ENCODE measurements at places on chromosomes 16 and 17. TPM values are rescaled to one million over a fixed set of nuclear protein-coding genes. Genes with fewer than 3 reads are reported as not detected.

GRCh38 chr16:27599606-27600005, 49.7 kb downstream of the KATNIP start:
- no peak for DNase-seq

- DNase-seq, result no peak
Observed at GRCh38 chr16:27476240-27476639, 73.5 kb downstream of the GTF3C1 start.

Gene SGCA
- total RNA-seq, result 428 TPM

Gene FAM20A
- total RNA-seq, result 0.16 TPM

DNA sequence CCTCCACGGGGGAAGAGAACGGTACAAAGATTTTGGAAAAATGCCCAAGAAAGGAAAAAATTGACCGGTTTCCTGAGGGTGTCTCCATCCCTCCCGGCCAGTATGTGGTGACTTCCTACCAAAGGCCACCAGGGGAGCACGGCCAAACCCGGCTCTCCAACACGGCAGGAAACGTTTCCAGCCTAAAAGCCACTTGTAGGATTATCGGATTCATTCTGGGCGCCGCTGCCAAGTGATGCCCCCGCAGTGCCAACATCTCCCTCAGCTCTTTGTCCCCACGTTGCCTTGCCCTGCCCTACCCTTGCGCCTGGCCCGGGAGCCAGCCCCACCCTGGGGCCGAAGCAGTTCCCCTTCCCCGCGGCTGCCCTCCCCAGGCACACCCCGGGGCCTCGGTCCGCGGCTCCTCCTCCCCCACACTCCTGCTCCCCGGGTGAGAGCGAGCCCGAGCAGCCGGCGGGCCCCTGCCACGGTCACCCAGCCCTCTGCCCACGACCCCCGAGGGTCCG, 688 bp downstream of the CRK start:
- DNase-seq, result peak; percentile 76

Gene TMEM238L
- not detected for total RNA-seq

Gene CASKIN1
- total RNA-seq, result 1.0 TPM

- DNase-seq, result no peak
Observed at GRCh38 chr16:84810518-84811273, 9.1 kb upstream of the CRISPLD2 start.

GRCh38 chr16:55515111-55515510, 6.2 kb downstream of the LPCAT2 start:
- DNase-seq, result no peak

Gene PMFBP1
- not detected for total RNA-seq

DNA sequence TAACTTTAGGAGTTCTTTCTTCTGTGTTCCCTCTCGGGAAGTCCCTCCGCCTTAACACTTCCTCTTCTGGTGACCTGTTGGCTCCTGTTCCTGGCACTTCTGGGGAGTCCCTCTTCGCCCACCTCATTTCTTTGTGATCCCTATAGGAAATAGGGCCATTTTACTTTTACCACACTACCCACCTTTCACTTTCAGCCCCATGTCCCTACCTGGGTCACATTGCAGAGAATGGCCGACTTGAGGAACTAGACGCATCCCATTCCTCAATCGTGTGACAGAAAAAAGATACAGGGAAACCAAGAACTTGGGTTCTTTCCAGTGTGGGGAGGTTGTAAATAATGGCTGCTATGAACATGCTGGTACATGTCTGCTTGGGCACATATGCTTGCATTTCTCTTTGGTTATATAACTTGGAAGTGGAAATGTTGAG, 6.6 kb downstream of the IL21R start:
- no peak for DNase-seq

Gene JPT2
- 24.7 TPM for total RNA-seq

Gene NPIPB9
- total RNA-seq, result 0.68 TPM

- DNase-seq, result no peak
Observed at GRCh38 chr17:81091154-81091553, 56.2 kb downstream of the BAIAP2 start.

Gene MEIOC
- 0.11 TPM for total RNA-seq

DNA sequence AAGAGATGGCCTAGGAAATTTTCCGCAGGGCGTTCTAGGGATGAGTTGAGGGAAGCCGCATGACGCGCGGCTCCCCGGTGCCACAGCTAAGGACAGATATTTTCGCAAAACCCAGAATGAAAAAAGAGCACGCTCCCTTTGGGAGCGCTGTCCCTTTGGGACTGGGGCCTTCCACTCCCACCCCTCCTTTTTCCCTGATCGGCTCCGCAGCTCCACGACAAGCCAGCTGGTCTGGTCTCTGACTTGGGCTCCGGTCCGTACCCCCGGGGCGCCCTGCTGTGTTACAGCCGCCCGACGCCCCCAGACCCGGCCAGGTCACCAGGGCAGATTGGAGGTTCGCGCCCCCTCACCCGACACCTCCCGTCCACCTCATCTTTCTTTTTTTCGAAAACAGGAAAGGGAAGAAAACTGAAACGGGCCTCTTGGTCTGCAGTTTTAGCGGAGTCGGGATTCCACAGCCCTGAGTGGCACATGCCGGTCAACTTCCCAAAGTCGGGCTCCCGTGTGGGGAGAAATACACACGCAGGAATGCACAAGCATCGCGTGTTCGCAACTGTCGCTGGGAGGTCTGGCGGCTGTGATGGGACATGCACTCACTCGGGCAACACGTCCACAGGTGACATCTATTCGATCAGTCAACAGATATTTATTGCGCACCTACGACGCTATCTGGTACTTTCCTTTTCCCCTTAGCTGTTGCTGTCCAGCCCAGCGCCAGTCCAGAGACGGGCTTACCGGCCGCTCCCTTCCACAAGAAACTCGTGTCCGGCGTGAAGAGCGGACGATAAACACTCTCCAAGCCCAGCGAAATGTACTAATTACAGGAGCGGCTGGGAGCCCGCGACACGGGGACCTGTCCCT, 3.9 kb upstream of the SOX9 start:
- peak; percentile 10 for DNase-seq

DNA sequence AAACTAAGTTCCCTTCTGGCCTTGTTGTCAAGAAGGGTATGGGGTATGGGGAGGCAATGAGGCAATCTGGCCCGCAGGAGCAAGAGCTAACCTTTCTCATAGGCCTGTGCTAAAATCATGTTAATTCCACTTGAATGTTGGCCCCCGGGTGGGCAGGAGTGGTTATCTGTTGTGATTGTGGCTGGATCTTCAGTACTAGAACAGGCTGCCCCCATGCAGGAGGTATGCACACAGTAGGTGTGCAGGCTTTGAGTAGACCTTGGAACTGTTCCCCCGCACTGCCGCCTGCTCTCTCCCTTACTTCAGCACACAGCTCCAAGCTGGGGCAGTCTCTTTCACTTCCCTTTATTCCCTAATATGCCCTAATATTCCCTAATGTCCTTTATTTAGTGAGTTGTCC, 52.4 kb upstream of the TANGO6 start:
- DNase-seq, result no peak

DNA sequence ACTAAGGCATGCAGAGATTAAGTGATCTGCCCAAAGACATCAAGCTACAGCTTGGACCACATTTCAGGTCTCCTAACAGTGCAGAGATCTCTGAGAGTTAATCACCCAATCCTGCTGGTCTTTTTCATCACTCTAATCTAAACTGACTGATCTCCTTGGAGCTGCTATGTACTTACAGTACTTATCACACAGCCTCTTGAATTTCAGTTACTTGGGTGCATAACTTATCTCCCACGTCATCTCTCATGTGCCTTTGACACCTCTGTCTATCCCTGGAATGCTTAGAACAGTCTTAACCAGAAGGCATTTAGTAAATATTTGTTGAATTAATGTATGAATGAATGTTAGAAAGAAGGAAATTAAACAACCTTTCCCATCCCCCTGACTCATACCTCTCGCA, 139.0 kb downstream of the SNX11 start:
- DNase-seq, result no peak

GRCh38 chr17:5986644-5987043, 83.5 kb upstream of the WSCD1 start:
- DNase-seq, result no peak

Gene PTGES3L
- total RNA-seq, result 28.8 TPM

- DNase-seq, result no peak
Observed at GRCh38 chr16:57044931-57045693, 47.3 kb upstream of the CPNE2 start.

- DNase-seq, result no peak
Observed at GRCh38 chr16:86722970-86723369, 144.6 kb downstream of the FOXL1 start.

DNA sequence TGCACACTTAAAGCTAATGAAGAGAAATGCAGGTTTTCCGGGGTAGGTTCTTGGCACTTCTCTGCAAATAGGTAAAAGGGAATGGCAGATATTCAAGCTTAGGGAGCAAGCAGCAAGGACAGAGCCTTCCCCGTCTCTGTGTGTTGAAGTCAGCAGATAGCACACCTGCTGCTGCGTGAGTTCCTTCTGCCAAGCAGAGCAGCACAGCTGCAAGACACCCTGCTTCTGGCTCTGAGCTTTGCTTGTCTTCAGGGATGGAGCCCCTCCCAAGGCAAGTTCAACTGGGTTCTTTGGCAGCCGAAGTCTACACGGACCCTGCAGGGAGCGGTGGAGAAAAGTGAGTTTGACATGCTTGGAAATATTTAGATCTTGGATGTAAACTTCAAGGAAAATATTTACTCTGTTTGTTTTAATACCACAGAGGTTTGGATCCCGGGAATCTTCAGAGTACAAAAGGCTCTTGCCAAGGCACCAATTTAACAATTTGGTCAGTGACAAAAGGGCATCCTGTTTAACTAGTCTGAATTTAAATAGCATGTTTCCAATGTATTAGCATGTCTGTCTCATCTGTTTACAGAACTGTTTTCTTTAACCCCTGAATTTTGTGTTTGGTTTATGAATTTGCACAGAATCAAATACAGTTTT, 113.4 kb upstream of the KCNJ16 start:
- peak; percentile 67 for DNase-seq

Gene IQCK
- 24.6 TPM for total RNA-seq

DNA sequence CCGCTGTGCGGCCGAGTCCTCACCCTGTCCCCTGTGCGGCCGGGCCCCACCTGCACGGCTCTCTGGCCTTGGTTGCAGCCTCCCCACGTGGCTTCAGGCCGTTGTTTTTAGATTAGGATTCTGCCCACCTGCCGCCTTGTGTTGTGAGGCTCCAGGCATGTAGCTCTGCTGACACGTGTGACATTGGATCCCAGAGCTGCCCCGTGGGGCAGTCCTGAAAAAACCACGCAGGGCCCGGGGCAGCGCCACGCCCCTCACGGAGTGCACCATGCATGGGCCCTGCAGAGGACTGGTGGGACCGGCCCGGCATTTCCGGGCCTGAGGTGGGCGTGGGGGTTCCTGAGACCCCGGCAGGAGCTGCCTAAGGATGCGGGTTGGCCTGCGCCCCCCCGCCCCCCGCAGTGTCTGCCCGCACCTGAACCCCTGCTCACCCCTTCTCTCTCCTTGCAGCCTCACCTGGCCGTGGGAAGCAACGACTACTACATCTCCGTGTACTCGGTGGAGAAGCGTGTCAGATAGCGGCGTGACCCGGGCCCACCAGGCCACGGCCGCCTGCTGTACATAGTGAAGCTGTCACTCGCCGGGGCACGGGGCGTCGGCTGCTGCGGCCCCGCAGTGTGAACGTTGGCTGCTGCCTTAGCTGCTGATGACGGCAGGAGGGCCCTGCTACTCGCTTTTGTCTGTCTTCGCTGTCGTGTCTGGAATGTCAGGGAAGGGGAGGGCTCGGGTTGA, 27.7 kb upstream of the CHMP6 start:
- peak; percentile 65 for DNase-seq

DNA sequence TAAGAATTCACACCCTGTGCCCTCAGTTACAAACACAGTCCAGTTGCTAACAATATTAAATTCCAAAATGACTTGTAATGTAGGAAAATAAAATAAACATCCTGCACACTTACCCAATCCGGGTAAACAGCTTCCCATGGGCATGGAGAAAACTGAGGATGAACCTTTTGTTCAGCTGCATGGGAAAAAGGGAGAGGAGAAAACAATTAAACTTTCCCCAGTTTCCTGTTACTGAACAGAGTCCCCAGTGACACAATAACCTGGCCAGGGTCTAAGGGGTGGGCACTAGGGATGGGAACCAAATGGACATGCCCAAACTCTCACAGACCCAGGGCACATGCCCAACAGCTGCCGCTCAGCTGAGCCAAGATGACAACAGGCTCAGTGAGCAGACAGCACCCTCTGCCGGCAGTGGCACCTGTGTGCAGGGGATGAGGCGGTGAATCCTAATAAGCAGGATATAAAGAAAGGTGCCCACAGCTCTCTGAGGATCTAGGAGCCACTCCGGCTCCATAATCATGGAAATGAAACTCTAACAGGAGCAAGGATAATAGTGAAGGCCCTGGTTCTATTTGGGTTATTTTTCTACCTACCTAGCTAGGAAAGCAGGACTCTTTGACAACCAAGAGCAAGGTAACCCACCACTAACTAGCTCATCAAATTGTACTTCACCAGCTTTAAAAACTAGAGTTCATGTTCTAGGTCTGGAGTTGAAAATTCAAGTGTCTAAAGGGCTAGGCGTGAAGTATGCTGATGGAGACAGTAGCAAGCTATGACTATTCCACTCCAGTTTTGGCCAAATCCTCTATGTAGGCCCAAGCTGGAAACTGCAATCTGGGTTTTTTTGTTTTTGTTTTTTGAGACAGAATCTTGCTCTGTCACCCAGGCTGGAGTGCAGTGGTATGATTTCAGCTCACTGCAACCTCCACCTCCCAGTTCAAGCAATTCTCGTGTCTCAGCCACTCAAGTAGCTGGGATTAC, 58.8 kb downstream of the SMG6 start:
- DNase-seq, result peak; percentile 95

Gene STX1B
- 0.86 TPM for total RNA-seq

Gene ACE
- 0.36 TPM for total RNA-seq

Data from myocyte (in vitro differentiated cells).